ENCODE measurements at places on chromosomes 3 and 15.

DNA sequence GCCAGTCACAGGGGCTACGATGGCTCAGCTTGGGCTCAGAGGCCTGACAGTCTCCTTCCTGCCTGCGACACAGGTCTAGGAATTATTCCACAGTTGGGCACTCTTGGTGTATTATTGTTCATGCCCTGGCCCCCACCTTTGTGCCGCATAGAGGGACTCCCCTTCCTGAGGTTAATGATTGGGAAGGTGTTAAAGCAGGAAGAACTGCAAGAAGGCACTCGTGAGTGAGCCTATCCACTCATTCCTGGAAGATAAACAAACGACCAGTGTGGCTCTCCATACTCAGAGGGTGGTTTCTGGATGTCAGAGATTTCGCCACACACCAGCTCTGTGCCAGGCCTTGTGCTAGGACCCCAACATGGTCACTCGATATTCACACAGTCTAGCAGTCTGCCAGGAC, 12.3 kb downstream of the LIPC start:
- DNase-seq = no peak

GRCh38 chr15:82944821-82945220, 7.7 kb downstream of the HOMER2 start:
- no peak for DNase-seq

DNA sequence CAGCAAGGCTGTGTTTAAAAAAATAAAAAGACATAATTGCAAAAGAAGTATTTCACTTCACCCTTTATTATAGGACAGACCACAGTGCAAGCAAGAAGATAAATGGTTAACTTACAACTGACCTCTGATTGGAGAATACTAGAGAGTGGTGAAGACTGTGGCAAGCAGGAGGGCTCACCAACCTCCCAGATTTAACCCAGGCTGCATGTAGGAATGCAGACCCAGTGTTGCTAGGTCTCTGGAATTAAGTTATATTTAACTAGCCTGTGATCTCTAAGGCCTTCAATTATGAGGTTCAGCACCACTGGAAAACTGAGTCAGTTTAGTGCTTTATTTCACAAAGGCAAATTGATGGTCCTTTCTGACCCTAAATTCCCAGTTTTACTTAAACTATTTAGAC, 436.6 kb downstream of the LPP start:
- no peak for DNase-seq

DNA sequence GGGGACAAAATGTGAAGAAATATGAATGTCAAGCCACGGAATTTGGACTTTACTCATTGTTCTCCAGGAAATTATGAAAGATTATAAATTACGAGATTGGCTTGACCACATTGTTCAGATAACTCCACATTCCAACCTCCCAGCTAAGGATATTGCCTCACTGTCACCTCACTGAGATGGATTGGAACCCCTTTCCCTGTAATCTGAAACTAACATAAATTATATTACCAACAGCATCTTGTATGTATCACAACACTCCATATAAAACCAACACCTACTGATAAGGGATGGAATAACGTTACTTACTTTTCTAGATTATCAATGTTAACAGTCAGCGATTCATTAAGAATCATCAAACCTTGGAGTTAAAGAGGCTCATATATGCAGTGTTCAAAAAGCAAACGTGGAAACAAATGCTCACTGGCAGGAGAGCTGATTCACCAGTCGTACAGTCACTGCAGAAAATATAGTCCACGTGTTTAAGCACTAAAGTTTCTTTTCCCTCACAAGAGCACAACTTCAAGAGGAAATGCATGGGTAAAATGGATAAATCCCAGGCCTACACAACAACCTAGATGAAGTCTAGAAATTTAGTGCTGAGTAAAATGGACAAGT, 451.5 kb downstream of the FGF12 start:
- DNase-seq = no peak

- no peak for DNase-seq
Measured at GRCh38 chr3:28745436-28745835, 396.8 kb upstream of the AZI2 start.

GRCh38 chr3:155232605-155233004, 60.9 kb downstream of the STRIT1 start:
- DNase-seq = no peak

DNA sequence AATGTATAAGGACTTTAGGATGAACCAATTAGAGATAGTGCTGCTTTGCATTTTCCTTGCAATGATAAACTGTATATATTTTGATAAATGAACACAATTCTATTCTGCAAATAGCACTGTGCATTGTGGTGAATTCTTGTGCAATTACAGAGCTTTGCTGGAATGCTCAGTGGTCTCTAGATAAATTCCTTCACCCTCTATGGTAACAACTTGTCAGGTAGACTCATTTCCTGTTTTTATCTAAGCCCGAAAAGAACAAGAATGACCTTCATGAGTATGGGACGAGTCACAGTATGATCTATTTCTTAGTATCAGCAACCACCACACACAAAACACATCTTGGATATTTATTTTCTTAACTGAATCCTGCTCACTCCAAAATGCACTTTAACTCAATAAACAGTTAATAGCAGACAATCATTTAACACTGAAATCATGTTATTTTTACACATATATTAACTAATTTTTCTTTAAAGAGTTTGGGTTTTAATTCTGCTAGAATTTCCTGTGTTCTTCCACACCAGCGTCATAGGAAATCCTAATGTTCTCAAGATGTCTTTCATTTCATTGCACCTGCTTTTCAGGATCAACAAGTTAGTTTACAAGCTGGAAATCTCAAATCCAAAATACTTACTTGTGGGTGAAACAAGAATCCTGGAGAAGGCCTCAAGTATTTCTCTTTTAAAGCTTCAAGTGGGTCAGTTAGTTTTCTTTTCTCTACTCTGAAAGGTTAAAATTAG, 551.2 kb downstream of the MECOM start:
- DNase-seq = no peak

DNA sequence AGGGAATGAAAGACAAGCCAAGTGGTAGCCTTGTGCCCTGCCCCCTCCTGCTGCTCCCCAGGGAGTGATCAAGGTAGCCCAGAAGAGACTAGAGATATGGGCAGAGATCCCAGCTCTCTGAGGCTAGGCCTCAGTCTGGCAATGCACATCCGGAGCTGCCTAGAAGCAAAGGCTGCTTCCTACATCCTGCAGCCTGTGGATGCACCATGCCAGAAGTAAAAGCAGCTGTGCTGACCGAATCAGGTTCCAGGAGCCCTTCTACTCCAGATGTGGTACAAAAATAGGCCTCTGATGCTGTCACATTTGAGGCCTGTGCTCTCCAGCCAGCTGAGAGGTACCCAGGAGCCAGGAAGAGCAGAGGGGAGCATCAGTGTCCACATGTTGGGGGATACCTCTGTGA, 16.0 kb downstream of the TRAIP start:
- no peak for DNase-seq

DNA sequence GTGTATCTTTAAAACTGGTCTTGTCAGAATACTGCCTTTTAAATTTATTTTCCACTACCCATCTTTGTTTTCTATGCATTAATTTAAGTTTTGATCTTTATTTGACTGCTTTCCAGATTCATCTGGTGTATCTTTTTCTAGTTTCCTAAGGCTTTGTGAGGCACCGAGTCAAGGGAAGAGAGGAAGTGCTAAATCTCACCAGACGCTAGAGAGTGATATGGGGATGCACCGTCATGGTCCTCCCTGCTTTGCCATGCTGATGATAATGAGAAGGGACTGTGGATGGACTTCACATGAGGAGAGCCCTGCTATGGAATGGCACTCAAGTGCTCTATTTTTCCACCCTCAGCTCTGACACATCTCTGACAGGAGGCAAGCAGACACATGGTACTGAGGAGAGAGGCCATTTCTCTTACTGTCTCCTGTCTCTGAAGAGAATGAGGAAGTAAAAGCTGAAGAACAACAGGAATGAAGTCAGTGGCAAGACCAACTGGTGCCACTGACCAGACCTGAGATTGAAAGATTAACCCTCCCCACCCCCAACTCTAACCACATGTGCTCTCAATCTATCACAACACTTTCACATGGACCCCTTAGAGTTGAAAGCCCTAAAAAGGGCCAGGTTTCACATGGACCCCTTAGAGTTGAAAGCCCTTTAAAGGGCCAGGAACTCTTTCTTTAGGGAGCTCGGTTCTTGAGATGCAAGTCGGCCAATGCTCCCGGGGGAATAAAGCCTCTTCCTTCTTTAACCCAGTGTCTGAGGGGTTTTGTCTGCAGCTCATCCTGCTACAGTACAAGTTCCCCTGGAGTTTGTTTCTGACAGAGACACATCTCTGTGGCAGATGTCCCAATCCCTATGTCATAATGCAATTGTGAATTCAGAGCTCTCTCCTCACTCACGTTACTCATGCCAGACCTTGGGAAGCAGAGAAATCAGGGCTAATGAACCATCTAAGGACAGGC, at the start of gene IQCF2:
Gene IQCF2 (plus strand): TSS at position 913 of the 963 bp plus-strand sequence. CDS start 52 bp downstream, outside the sequence.
- no peak for DNase-seq

DNA sequence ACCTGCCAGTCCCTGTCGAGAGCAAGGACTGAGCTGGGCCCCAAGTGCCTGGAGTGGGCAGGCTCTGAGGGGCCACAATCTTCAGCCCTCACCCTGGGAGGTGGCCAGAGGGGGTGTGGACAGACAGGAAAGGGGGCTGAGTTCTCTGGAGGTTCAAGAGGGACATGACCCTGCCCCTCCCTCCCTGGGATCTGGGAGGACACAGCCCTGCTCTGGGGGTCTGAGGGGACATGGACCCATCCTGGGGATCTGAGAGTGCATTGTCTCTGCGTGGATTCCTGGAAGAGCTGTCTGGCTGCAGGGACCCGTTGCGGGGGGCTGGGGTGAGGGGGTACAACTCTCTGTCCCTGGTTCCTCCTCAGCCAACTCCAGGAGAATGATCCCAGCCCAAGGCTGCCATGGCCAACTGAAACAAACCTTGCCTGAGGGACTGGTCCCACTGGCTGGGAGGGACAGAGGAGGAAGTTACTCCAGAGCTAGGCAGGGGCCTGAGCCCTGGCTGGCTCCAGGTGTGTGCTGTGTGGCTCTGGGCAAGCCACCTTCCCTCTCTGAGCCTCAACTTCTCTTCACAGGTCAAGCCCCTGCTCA, 29.0 kb downstream of the PTH1R start:
- no peak for DNase-seq

DNA sequence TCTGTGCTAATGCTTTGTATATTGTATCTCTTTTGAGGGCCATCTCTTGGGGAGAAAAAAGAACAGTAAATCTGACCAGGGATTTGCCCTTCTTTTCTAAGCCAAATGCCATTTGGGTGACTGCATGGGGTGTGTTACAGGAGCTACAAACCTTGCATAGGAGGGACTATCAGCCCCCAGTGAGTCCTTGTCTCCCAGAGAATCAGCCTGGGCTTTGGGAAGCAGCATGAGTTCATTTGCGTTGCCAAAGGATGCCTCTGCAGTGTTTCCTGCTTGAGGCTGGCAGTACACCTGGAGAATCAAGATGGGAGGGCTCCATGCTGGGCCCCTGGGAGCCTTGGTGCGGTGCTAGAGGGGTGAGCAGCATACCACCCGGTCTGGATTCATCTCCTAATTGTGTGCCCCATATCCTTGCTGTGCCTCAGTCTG, 49.6 kb upstream of the POLG start:
- no peak for DNase-seq

- no peak for DNase-seq
Measured at GRCh38 chr3:159252772-159253384, 451.0 kb downstream of the MFSD1 start.

GRCh38 chr3:86954747-86955146, 36.2 kb downstream of the VGLL3 start:
- DNase-seq = no peak

DNA sequence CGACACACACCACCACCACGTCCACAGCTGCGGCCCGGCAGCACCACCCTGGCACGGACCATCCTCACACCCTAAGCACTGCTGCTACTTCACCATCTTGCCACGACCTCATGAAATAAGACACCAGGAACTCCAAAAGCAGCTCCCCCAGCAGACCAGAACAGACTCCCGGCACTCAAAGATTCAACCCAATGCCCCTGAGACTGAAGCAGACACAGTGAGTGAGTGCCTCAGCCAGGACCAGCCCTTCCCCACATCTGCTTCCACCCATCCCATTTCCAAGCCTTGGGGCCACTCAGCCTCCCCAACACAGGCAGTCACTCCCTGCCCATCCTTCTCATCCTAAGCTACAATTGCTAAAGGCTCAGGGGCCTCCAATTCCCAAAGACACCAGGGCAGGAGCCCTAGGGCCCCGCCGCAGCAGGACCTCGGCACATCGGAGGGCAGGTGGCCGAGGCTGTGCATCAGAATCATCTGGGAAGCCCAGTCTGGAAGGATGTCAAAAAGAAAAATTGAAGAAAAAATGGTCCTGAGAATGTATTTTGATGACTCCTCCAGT, 18.4 kb upstream of the OCA2 start:
- no peak for DNase-seq

- no peak for DNase-seq
Measured at GRCh38 chr3:144516589-144516988, 545.0 kb downstream of the DIPK2A start.

DNA sequence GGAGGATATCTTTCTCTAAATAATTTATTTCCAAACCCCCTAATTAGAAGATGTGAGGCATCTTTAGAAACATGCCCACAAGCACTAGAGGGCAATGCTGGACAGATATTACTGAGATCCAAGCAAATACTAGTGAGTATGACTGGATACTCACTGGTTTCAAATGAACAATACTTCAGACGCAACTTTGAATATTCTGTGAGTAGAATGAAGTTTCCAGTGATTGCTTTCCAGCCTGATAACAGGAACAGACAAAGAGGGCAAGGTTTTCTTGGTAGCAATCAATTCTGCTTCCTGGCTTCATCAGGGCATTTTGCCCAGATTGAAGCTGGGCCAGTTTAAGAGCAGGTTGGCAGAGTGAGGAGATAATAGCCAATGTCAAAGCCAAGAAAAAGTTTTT, 442.6 kb upstream of the PDZRN3 start:
- DNase-seq = no peak

DNA sequence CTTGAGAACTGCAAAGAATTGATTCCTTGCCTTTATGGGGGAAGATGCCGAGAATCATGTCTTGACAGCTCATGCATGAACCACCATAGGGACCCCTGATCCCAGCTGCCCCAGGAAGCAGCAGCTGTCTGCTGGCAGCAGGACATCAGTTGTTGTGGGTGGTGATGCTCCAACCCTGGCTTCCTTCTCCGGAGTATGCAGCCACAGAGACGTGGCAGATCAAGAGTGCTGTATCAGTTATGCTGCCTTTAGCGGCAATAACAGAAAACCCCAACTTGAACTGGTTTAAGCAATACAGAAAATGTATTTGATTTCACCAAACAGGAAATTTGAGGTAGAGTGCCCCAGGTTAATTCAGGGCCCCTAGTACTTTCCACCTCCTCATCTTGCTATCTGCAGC, 92.2 kb upstream of the TNFAIP8L3 start:
- DNase-seq = no peak

GRCh38 chr15:47288794-47289193, 428.5 kb upstream of the SEMA6D start:
- DNase-seq = no peak

GRCh38 chr3:63853106-63853505, 10.5 kb downstream of the THOC7 start:
- DNase-seq = no peak

All from stimulated activated CD8-positive, alpha-beta memory T cell treated with anti-CD3 and anti-CD28 coated beads, Interleukin-4, amount 100 ng/mL, for 1 hour (primary cell).